H4 (cell line): ENCODE measurements at places on chromosomes 12 and 14. TPM values are rescaled to one million over a fixed set of nuclear protein-coding genes. Genes with fewer than 3 reads are reported as not detected.

CLEC6A gene
- not detected in 2 replicates for total RNA-seq

DNA sequence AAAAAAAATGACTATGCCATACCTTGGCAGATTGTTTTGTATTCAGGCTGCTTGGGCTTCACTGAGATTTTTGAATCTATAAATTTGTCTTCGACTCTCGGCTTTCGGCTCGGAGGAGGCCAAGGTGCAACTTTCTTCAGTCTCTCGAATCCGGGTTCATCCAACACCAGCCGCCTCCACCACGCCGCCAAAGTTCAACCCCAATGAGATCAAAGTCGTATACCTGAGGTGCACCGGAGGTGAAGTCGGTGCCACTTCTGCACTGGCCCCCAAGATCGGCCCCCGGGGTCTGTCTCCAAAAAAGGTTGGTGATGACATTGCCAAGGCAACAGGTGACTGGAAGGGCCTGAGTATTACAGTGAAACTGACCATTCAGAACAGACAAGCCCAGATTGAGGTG, 12.4 kb upstream of the SPPL3 start:
- DNase-seq, result no peak

SETD3 gene
- 34.2 and 35.8 TPM in 2 replicates for total RNA-seq

DNA sequence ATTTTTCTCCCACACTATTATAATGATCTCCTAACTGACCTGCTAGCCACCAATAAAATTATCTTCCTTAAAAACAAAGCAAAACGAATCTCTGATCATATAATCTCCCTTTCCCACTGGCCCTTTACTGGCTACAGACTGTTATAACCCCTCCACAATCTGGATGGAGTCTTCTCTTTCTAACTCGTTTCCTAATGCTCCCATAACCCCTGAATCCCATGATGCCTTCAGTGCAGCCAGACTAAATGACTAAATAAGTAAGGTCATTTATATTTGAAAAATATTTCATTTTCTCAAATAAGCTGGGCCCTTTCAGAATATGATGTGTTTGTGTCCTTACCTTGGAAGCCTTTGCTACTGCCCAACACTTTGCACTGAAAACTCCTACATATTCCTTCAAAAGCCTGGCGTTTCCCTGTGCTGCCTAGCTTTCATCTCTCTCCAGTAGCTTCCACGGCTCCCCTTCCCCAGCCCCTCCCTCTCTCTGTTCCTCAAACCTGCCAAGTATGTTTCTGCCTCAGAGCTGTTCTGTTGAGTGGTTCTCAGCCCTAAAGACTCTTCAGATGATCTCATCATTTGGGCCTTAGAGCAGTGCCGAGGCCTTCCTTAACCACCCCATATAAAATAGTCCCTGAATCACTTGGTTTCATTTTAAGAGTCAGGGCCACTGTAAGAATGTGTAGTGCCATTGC, 91.7 kb downstream of the MYRFL start:
- DNase-seq, result no peak

DNA sequence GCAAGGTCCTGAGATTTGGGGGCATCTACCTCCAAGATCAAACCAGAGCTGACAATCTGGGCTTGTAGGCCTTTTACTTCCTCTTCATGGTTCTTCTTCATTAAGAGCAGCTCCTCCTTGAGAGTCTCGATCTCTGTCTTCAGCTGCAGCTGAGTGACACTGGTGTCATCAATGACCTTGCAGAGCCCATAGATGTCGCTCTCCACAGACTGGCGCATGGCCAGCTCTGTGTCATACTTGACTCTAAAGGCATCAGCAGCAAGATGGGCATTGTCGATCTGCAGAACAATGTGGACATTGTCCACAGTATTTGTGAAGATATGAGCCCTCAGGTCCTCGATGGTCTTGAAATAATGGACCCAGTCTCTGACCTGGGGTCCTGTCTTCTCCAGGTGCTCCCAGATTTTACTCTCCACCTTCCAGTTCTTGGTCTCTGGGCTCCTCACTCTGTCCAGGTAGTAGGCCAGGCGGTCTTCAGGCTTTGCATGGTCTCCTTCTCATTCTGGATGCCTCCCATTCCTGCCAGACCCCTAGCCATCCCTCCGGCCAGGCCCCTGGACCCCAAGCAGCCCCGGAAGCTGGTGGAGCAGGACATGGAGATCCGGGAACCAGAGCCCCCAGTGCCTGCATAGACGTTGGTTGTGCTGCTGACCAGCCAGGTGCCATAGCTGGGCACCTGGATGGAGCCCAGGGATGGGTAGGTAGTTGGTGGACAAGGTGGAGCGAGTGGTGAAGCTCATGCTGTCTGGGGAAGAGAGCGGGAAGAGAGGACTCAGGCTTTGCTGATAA, 141.0 kb downstream of the MSRB3 start:
- DNase-seq, result no peak

CLEC9A gene
- total RNA-seq, result not detected in 2 replicates

DNA sequence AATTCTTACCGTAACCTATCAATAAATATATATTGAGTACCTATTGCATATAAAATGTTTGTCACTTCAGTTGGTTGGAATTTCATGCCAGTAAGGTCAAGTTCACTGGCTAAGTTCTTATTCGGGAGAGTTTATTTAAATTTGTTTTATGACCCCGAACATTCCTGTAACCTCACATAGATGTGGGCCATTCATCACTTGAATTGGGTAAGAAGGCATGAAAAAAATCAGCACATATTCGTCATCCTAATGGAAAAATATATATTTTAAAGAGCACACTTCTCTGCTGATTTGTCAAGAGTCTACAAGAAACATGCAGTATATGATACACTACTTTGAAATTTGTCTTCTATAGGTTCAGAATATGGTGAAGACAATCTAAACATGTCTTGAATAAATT, 263.4 kb downstream of the CCDC91 start:
- DNase-seq, result no peak

DNA sequence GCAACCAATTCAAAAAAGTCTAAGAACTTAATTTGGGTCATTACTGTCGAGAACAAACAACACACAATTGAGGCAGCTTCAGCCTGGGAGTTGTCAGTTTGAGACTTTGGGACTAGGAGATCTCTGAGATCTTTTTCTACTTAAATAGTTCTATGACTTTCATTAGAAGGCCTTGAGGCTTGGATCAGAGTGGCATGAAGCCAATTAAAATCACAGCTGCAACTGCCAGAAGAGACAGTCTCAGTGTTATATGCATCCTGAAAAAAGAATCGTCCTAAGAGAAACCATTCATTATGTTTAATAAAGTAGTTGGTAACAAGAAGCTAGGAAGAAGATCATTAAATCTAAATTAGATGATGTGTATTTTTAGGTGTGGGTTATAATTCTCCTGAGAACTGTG, 170.8 kb upstream of the RASSF8 start:
- no peak for DNase-seq

KITLG gene
- total RNA-seq, result 12.3 and 13.0 TPM in 2 replicates

DNA sequence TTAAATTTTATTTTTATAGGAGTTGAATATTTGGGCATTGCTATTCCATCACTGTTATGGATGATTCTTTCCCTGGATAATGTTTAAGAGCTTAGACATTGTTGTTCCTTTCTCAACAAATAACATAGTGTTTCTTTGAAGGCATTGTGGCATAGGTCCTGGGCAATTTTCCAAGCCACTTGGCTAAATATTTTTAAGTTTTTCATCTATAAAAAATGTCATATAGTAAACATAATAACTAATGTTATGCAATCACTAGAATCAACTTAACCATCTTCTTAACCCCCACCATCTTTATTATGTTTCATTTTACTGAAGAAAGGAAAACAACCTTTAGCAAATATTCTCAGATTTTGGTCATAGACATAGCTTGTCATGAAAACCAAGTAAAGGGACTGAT, 600.6 kb upstream of the LMO3 start:
- DNase-seq, result no peak

GRCh38 chr12:6336889-6337853, 4.7 kb downstream of the TNFRSF1A start:
- no peak for DNase-seq

DNA sequence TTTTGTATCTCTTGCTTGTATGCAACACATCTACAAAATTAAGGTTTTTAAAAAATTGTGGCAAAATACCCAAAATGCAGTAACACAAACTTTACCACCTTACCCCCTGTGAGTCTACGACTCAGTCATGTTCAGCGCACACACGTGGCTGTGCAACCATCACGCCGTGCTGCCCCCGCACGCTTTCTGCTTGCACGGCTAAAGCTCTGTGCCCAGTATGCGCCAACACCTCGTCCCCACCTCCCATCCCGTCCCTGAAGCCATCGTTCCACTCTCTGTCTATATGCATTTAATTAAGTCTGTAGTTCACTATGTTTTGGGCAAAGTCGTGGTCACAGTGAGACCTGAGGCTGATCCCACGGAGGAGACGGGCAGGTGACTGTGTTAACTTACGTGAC, 36.4 kb downstream of the FZD10 start:
- DNase-seq, result no peak

CACNA1C gene
- total RNA-seq, result 1.5 TPM in 2 replicates

GRCh38 chr14:101470266-101470665, 91.0 kb upstream of the DIO3 start:
- DNase-seq, result no peak

AQP5 gene
- not detected in 2 replicates for total RNA-seq

DNA sequence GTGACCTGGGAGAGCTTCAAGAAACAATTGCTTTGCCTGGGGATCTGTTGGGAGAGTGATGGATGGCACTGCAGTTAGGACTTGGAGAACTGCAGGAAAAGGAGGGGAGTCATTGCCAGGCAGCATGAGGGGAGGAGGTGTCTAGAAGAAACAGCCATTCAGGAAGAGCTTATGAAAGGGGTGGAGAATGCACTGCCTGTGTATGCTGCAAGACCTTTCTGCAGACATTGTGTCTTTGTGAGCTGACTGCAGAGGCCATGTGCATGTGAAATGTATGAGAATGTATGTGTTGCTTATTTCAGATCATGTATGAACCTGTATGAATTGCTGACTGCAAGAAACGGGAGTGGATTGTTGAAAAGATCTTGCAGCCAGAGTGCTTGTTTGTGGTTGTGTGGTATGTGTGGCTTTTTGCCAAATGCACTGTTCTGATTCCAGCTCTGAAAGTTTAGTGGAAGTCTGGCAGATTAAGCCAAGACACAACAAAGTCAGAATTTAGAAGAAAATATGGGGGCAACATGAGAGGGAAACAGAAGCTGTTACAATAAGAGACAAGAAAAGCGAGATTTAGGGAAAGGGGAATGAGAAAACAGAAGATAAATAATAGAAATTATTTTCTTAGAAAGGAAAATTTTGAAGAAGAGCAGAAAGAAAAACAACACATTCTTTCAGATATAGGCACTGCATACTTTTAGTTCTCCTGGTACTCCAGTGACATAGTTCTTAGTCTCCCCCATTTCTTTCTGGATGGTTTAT, 9.8 kb upstream of the RIMKLB start:
- DNase-seq, result peak; percentile 95

GRCh38 chr14:105387530-105387922, 10.8 kb upstream of the TEX22 start:
- DNase-seq, result no peak

GRCh38 chr12:95088379-95088778, 15.0 kb upstream of the NR2C1 start:
- no peak for DNase-seq

DNA sequence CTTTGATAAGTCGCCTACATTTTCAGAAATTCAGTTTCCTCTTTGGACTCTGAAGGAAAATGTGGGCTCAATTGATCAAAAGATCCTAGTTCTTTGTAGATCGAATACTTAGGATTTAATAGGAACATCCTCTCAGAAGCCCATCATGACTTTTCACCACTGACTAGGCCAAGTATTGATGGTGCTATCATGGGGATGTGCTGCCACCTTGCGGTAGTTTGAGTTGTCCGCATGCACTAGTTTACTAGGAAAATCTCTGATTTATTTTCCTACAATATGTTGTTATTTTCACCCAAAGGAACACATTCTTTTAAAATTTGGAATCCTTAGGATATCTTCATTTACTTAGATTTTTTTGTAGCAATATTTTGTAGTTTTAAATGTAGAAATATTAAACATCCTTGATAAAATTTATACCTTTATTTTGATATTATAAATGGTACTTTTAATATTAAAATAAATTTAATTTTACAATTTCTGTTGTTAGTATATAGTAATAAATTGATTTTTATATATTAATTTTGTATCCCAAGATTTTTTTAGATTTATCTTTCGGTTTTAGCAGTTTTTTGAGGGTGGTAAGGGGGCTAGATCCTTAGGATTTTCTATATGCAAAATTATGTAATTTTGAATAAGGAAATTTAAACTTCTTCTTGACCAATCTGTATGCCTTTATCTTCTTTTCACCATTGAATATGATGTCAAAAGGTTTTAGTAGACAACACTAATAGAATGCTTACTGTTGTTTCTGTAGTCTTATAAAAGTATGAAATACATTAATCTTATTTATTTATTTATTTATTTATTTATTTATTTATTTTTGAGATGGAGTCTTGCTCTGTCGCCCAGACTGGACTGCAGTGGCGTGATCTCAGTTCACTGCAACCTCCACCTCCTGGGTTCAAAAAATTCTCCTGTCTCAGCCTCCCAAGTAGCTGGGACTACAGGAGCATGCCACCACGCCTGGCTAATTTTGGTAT, 52.9 kb upstream of the OR9K2 start:
- DNase-seq, result peak; percentile 65

- DNase-seq, result no peak
Observed at GRCh38 chr14:24846261-24846660, 203.7 kb downstream of the STXBP6 start.

TAS2R19 gene
- 0.21 TPM in 1 of 2 replicates, not detected in the other for total RNA-seq

DNA sequence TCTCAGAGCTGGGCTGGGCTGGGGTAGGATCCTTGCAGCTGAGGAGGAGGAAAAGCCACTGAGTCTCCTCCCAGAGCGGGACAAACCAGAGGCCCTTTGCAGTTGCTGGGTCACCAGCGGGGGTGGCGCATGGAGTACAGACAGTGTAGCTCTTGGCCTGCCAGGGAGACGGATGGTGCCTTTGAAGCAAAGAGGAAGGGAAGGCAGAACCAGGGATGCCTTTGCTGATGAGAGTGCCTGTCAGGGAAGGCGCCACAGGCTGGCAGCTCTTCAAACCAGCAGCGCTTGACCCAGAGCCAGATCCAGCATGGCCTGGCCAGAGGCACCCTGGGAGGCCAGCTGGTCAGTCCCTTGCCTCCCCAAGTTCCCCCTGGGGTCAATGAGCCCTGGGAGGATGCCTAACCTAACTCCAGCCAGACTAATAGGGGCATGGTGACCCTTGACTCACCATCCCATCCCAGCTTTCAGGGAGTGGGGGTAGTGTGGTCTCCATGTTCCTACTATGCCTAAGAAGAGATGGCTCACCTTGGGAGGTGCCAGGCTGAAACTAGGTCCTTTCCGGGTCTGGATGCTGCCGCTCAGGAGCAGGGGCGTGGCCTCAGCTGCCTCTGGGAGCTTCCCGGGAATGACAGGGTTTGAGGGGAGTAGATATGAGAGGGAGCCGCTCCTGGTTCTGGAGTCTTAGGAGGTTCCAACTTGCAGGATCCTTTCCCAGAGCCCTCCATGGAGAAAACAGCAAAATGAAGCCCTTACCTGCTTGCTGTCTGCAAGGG, 19.8 kb downstream of the VASH1 start:
- DNase-seq, result no peak

DNA sequence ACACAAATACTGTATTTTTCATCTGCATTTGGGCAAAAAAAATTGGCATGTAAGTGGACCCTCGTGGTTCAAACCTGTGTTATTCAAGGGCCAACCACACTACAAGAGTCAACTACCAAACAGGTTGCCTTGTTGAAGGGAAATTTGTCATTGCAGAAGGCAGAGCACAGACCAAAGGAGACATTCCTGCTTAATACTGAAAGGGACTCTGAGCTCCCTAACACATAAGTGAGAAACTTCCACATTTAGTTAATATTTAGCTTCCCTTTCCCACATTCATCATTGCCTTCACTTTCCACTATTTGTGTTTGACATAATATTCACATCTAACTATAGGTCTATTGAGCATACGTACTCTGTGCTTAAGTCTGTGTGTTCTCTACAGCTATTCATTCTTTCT, 266.9 kb downstream of the KCNH5 start:
- DNase-seq, result no peak

- no peak for DNase-seq
Observed at GRCh38 chr12:49585477-49586459, 17.8 kb upstream of the MCRS1 start.

ITPK1 gene
- 18.8 and 24.0 TPM in 2 replicates for total RNA-seq
